ENCODE measurements at places on chromosomes 1 and 21. TPM values are rescaled to one million over a fixed set of nuclear protein-coding genes. Genes with fewer than 3 reads are reported as not detected.

Gene NCF2
- total RNA-seq = 0.10 TPM

Gene CD1D
- 0.10 TPM for total RNA-seq

Gene GBP7
- not detected for total RNA-seq

Gene C1orf87
- not detected for total RNA-seq

Gene TTC22
- not detected for total RNA-seq

Gene GTF2B
- 31.0 TPM for total RNA-seq

Gene SLAMF1
- total RNA-seq = not detected

Gene SLC1A7
- not detected for total RNA-seq

Gene SIK1
- 15.7 TPM for total RNA-seq

Gene PKP1
- under 0.01 TPM for total RNA-seq

Gene TMEM269
- not detected for total RNA-seq
